Activated CD4-positive, alpha-beta memory T cell treated with anti-CD3 and anti-CD28 coated beads for 36 hours (primary cell): ENCODE measurements at places on chromosomes 11 and 22.
A peak's percentile ranks its signal among the peaks of the same experiment; 100 is the strongest.

- DNase-seq, result peak; percentile 94
These were observed 28.2 kb downstream of the KCTD17 start for GRCh38 chr22:37079668-37080171.

GRCh38 chr22:28125799-28126198 lies 206.7 kb upstream of the PITPNB start:
- DNase-seq, result no peak

DNA sequence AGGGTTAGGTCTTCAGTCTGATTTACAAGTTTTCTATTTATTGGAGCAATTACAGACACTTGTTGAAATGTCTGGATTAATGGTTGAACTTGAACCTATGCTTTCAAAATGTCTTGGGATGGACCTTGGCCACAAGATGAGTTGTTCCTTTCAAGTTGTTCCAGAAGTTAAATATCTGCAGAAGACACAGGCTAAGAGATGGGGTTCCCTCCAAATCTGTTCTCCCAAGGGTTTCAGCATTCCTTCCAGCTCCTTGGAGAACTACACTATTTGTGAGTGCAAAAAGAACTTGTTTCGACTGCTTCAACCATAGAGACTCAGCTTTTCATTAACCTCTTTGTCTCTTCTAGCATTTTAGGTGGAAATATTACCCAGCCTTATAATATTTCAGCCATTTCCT lies 189.0 kb upstream of the BLID start:
- DNase-seq, result no peak

DNA sequence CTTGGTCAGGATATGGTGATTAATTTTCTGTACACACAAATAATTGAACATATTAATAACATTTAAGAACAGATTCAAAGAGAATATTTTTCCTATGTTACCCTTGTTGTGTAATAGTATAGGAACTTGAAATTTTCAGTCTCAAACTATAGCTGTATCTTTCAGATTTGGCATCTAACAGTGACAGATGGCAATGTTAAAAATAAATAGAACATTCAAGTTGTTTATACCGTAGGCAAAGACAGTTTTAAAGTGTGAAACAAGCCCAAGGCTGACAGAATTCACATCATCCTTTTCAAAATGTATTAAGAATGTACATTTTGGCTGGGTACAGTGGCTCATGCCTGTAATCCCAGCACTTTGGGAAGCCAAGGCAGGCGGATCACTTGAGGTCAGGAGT lies 92.6 kb upstream of the TP53AIP1 start:
- no peak for DNase-seq

- peak; percentile 32 for DNase-seq
These were observed 52.9 kb upstream of the FDX1 start for GRCh38 chr11:110376711-110377324.

DNA sequence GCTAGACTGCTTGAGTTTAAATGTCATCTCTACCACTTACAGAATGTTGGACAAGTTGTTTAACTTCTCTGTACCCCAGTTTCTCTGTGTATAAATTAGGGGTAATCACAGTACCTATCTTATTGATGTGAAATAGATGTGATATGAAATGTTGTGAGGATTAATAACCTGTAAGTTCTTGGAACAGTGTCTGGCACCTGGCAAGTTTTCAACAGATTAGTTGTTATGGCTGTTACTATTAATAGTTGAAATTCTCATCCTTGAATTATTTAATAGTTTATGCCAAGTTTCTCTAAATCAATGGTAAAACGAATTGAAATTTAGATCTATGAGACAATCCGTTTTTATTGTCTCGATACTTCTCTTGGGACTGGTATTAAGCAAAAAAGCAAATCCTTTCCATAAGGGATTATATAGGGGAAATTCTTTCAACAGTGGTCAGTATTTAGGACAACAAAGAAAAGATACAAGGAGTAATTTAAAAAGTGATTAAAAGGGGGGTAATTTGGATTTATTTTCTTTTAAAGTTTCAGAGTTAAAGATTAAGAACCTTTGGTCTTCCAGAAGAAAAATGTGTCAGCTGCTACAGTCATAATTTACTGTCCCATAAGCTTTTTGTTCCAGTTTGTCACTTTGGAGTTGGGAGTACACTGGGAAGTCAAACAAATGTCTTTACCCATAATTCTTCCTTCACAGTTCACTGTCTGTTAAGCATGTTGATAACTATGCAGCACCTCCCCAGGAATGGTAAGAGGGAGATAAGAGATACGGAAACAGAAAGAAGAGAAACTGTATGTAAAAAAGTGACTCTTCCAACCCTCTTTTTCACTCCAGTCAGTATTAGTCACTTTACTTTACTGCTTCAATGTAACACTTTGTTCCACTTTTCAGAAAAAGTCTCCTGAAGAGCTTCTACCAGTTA lies 13.2 kb downstream of the PDE3B start:
- no peak for DNase-seq

- no peak for DNase-seq
These were observed 7.3 kb downstream of the STARD10 start for GRCh38 chr11:72786305-72787215.
